ENCODE measurements at places on chromosomes 3 and 15. TPM values are rescaled to one million over a fixed set of nuclear protein-coding genes. Genes with fewer than 3 reads are reported as not detected.

- peak; percentile 52 for DNase-seq
Measured at GRCh38 chr3:46286947-46287565, 44.8 kb downstream of the CCR3 start.

DNA sequence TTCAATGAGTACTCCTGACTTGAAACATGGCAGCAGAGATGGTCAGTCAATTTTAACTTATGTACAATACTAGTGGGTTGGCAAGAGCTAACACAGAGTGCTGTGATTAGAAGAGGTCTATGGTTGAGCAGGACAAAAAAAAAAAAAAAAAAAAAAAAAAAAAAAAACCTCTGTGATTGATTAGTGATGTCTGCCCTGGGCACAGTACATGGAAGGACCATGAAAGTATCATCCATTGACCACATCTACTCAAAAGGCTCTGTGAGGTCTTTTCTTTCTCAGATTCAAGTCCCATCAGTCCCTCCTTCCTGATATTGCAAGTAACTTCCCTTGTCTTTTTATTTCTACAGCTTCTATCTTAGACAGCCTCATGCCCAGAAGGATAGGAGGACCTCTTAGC lies 59.6 kb downstream of the NTRK3 start:
- no peak for DNase-seq

- no peak for DNase-seq
Measured at GRCh38 chr3:21390856-21391255, 360.2 kb downstream of the ZNF385D start.

GRCh38 chr3:179738998-179739397 lies 86.2 kb downstream of the USP13 start:
- no peak for DNase-seq

DNA sequence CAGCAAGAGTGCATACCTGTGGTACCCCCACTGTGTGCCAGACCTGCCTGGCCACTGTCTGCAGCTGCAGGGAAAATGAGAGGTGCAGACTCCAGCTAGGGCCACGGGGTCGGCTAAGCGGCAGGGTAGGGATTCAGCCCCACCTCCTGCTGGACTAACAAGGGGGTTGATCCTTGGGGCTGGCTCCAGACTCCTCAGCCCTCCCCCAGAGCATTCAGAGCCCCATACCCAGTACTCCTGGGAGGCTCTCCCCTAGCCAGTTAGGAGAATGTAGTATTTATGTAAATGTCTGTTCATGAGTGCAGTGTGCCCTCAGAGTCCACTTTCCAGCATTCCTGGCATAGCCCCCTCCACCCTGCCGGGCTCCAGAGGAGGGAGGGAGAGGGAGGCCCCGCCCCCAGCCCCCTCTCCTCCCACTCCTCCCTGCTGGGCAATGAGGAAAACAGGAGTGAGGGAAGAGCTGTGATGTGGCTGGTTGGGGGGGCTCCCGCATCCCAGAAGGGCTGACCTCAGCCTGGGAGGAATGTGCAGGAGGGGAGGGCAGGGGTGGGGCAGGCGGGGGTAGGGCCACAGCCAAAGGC lies 4.5 kb upstream of the SEMA3B start:
- DNase-seq, result no peak

- DNase-seq, result no peak
Measured at GRCh38 chr3:39064646-39065045, 12.8 kb downstream of the WDR48 start.

DNA sequence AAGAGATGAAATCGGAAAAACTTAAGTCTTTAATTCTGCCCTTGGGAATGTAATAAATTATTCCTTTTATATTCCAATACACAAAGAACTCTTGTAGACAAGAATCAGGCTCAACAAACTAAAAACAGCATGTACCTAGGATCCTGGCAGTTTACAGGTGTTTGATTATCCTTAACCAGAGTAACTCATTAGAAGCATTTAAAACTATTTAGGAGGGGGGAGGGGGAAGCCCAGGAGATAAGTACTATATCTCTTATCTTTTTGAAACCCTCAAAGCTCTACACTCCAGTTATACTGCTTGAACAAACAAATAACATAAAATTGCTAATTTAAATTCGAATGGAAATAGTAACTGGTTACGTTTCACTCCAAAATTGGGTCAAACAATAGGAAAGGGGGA lies 1.9 kb downstream of the CNBP start:
- DNase-seq, result no peak

GRCh38 chr3:115217678-115218451 lies 70.8 kb upstream of the ZBTB20 start:
- peak; percentile 61 for DNase-seq

GRCh38 chr3:104632521-104632920 lies 734.2 kb upstream of the ALCAM start:
- DNase-seq, result no peak

GRCh38 chr3:49761661-49762060 lies 24.7 kb downstream of the IP6K1 start:
- DNase-seq, result no peak

GRCh38 chr15:42603978-42604377 lies 28.6 kb downstream of the STARD9 start:
- DNase-seq, result no peak

DNA sequence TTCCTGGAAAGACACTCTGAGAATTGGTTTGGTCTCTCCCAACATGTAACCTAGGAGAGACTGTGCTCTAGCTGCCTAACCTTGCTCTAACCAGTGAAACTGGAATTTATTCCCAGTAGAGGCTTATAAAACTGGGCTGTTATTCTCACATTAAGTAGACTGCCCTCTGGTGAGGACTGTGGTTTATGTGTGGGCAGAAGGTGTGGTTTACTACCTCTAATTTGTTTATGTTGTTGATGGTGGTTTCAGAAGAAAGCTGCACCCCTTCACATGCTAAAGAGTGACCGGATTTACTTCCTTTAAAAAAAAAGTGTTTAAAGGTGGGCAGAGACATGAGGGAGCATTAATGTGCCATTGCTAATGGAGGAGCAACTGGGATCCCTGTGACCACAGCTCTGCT lies 273.2 kb downstream of the MECOM start:
- no peak for DNase-seq

DNA sequence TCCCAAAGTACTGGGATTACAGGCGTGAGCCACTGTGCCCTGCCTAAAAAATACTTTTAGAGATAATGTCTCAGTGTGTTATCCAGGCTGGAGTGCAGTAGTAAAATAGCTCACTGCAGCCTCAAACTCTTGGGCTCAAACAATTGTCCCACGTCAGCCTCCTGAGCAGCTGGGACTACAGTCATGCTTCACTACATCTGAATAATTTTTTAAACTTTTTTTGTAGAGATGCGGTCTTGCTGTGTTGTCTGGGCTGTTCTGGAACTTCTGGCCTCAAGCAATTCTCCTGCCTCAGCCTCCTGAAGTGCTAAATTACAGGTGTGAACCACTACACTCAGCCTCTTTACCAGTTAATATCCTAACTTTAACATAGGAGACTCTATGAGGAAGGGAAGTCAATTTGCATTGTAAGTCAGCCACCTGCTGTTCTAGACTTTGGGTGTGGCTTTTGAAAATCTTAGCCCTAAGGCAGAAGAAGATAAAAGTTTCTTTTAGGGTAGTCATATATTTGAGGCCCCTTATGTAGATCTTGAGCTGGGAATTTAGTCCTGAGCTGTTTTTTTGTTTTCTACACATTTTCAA lies 78.2 kb upstream of the RASGRP1 start:
- no peak for DNase-seq

DNA sequence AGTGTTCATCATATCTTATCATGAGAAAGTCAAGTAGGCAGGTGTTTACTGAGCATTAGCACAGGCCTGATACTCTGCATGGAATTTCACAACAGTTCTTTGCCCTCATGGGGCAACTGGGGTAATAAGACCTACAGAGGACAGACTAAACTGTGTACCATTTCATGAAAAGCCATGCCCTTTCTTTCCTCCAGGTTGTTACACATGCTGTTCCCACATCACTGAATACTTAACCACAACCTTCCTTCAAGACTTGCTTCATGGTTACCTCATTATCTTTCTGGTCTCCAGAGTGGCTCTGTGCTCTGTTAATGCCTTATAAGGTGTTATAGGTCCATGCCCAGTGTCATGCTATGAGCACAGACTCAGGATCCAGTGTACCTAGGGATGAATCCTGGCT lies 28.2 kb upstream of the RSL24D1 start:
- DNase-seq, result peak; percentile 73

DNA sequence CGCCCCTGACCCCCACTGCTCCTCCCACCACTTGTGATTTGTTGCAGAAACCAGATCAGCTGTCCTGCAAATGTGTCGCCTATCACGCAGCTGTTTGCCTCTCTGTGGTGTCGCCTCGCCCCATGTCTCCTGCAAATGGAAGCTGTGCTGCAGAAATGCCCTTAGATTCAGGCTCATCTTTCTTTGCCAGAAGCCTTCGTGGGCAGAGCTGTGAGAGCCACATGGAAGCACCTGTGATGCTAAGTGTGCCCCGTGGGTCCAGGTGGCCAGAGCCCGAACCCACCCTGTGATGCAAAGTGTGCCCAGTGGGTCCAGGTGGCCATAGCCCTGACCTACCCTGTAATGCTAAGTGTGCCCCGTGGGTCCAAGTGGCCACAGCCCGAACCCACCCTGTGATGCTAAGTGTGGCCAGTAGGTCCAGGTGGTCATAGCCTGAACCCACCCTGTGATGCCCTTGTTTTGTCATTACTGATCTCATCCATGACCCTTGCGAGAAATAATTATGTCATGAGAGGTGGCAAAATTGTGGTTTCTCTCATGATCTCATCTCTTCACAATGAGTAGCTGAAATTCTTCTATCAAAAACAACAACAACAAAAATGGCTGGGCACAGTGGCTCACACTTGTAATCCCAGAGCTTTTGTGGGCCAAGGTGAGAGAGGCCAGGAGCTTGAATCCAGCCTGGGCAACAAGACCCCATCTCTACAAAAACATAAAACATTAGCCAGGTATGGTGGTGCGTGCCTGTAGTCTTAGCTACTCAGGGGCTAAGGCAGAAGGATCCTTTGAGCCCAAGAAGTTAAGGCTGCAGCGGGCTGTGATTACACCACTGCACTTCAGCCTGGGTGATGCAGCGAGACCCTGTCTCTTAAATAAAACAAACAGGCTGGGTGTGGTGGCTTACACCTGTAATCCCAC lies 187.4 kb downstream of the GOLGA6L6 start:
- peak; percentile 64 for DNase-seq

DNA sequence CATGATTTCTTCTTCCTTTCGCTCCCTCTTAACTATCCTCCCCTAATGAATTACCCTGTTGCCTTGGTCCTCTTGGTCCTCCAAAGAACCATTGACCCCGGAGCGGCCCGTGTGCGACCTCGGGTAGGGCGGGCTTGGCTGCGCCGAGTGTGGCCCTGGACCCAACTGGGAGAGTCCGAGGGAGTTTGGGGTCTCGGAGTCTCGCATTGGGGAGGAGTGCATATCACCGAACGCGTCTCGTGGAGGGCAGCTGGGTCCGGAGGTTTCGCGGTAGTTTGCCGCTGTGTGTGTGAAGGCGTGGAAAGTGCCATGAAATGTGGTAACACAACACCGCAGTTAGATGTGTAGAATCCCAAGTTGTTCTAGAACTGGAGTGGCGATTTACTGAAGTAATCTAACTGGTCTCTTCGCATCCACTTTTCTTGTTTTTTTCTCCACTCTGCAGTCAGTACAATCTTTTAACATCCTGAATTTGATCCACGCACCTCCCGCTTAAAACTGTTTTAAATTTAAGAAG lies 363 bp downstream of the GTF2E1 start:
- no peak for DNase-seq

DNA sequence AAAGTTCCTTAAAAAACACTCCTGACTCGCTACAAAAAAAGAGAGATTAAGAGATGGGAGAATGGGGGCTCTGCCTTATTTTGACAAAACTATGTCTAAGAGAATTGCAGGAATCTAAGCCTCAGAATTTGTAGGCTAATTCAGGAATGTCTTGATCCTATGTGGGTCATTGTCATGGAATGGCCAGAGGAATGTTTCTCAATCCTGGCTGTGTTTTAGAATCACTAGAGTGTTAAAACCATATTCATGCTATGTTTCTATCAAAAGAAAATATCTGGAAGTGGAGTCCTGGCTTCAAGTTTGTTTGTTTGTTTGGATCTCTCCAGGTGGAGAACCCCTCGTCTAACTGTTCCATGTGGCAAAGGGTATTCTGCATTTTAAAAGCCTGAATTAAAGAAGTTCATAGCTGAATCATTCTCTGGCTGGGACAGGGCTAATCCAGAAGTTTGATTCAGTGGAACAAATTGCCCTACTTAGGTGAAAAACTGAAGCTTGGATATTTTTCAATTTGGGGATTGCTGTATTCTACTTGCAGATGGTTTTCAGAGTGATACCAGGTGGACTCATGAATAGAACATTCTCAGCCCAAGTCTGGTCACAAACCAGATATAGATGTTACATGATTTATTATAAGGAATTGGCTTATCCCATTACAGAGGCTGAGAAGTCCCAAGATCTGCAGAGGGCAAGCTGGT lies 28.2 kb downstream of the GJD2 start:
- no peak for DNase-seq

GRCh38 chr3:83873550-83873949 lies 1085.2 kb upstream of the CADM2 start:
- DNase-seq, result no peak

GRCh38 chr3:99925584-99926230 lies 108.0 kb downstream of the CMSS1 start:
- no peak for DNase-seq

DNA sequence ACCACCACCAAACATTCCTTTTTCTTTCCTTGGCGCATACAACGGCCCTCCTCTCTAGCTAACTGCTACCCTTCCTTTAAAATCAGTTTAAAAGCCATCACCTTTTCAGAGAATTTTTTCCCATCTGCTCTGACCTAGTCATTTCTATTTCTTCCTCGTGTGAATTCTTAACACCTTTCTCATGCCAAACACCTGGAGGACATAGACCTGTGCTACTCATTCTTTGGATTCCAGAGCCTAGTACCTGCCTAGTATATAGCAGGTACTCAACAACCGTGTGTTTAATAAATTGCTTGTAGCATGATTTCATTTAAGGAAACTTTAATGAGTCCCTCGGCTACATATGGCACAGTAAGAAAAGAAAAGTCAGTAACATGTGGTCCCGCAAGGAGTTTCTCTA lies 2.0 kb upstream of the TPM1 start:
- no peak for DNase-seq

Gene GOLGA6L7
- not detected for total RNA-seq

Gene PCSK6
- 4.7 TPM for total RNA-seq

Gene RPN1
- total RNA-seq, result 194 TPM

Gene LEO1
- 35.0 TPM for total RNA-seq

Gene UBAP1L
- total RNA-seq, result 6.3 TPM

Gene AMIGO3
- 0.21 TPM for total RNA-seq

Gene KCNMB2
- total RNA-seq, result not detected

Gene GOLGA6L26
- total RNA-seq, result not detected

Gene ALDH1A2
- total RNA-seq, result 0.57 TPM

Gene ZNF80
- total RNA-seq, result 0.21 TPM

Gene PLS1
- total RNA-seq, result 4.6 TPM

Gene PGBD4
- total RNA-seq, result 3.7 TPM

Gene TMC3
- not detected for total RNA-seq

Gene VGLL3
- not detected for total RNA-seq

Gene HTR3E
- not detected for total RNA-seq

All from activated CD4-positive, alpha-beta T cell treated with anti-CD3 and anti-CD28 coated beads, Interleukin-2, amount 10 ng/mL, durations not matched to agents 24 days and 14 days (primary cell).